Stomach (tissue), 19 donors: ENCODE measurements at places on chromosomes 2 and 18.
A peak's percentile ranks its signal among the peaks of the same experiment; 100 is the strongest.

DNA sequence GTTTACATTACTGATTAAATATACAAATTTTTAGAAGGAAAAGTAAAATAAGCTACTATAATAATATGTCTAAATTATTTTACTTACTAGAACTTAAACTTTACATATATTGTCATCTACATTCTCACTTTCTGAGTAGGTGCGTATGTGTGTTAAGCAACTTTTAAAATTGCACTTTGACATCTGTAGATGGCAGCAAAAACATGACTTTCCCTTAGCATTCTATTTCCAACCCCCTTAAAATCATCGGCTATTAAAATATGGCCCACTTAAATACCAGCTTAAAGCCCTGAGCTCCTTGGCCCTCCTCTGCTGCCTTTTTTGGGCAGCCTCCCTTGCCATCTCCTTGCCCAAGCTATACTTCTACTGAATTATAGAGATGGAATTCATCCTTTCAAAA is 78.0 kb downstream of the UPP2 start:
- no peak overlapping the region for H3K4me3 ChIP-seq
- no peaks in the 10 kb centered on the region for H3K36me3 ChIP-seq
- H3K27ac ChIP-seq: no peak overlapping the region

DNA sequence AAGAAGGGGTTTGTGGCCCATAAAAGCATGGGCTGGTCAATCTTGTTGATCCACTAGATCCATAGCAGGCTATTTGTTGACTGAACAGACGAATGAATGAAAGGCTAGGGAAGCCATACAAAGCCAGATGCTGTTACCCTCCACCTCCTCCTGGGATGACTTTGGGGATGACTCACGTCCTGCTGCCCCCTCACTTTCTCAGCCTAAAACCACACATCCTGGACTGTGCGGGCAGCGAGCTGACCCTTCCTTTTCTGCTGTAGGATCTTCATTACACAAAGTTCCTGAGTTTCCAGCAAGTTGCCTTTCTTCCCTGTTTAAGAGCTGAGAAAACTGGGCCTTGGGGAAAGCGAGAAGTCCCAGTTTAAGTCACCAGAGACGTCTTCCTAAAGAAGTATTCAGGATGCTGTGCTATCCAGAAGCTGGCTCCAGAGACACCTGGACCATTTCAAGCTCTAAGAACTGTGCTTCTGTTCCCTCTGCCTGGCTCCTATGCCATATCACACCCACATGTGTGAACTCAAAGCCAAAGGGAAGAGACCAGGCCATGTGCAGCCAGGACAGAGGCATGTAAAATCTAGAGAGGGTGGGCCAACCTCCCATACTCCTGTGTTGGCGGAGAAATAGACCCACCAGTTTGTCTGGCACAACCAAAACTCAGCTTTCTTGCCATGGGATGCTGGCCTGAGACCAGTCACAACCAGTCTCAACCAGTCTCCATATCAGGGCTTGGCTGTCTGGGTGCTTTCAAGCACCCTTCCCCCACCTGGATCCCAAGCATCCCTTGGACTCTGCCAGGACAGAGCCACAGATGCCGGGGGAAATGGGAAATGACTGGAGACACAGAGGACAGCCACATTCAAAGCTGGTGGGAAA is 4.7 kb upstream of the SLC20A1 start:
- no peaks in the 10 kb centered on the region for H3K27me3 ChIP-seq
- H3K4me1 ChIP-seq: peaks cover 11% of the 10 kb centered on the region
- H3K36me3 ChIP-seq: no peaks in the 10 kb centered on the region
- H3K27ac ChIP-seq: no peak overlapping the region

GRCh38 chr2:44572196-44572900 is 210.6 kb downstream of the CAMKMT start:
- H3K4me1 ChIP-seq: no peaks in the 10 kb centered on the region
- no peak for DNase-seq

DNA sequence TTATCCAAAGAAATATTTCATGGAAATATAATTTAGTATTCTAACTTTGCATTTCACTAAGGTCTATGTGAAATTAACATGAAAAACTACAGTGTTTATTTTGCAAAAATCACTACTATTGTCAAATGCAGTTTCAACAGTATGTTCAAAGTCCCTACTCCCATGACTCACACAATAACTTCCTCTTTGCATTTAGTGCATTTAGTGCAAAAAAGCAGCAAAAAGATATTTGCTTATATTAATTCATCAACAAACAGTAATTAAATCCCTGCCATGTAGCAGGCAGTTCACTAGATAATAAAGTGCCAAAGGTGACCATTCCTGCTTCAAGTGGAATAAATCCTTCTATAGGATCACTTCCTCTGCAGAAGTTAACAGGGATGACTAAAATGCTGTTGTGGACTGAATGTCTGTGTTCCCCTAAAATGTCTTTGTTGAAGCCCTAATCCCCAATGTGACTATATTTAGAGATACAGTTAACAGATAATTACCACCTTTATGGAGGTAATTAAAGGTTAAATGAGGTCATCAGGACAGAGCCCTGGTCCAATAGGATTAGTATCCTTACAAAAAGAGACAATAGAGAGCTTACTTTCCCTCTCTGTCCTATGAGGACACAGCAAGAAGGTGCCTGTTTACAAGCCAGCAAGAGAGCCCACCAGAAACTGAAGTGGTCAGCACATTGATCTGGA is 61.7 kb downstream of the STK39 start:
- no peak overlapping the region for H3K4me3 ChIP-seq
- DNase-seq: no peak
- peaks cover 25% of the 10 kb centered on the region for H3K4me1 ChIP-seq

DNA sequence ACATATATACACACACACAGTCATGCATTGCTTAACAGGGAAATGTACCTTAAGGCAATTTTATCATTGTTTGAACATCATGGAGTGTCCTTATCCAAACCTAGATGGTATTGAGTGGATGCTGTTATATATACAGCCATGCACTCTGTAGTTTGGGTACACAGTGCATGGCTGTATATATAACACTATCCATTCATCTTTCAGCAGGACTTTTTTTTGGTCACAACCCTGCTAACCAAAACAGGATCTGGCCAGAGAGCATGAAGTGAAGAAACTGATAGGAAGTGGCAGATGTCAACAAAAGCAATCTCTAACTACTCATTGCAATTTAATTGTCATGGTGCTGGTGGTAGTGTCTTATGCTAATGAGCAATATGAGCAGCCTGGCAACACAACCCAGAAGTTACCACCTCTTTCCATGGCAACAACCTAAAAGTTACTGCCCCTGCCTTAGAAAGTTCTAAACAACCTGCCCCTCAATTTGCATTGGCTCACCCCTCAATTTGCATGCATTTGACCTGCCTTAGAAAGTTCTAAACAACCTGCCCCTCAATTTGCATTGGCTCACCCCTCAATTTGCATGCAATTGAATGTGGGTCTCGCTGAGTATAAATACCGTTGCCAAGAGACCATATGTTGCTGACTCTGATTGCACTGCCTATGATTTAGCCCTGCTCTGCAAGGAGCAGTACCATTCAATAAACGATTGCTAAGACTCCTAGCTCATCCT is 434.9 kb downstream of the DSEL start:
- no peak overlapping the region for H3K27ac ChIP-seq
- DNase-seq: no peak
- no peak overlapping the region for H3K4me3 ChIP-seq
- H3K36me3 ChIP-seq: no peaks in the 10 kb centered on the region
- no peaks in the 10 kb centered on the region for H3K27me3 ChIP-seq
- no peaks in the 10 kb centered on the region for H3K4me1 ChIP-seq

DNA sequence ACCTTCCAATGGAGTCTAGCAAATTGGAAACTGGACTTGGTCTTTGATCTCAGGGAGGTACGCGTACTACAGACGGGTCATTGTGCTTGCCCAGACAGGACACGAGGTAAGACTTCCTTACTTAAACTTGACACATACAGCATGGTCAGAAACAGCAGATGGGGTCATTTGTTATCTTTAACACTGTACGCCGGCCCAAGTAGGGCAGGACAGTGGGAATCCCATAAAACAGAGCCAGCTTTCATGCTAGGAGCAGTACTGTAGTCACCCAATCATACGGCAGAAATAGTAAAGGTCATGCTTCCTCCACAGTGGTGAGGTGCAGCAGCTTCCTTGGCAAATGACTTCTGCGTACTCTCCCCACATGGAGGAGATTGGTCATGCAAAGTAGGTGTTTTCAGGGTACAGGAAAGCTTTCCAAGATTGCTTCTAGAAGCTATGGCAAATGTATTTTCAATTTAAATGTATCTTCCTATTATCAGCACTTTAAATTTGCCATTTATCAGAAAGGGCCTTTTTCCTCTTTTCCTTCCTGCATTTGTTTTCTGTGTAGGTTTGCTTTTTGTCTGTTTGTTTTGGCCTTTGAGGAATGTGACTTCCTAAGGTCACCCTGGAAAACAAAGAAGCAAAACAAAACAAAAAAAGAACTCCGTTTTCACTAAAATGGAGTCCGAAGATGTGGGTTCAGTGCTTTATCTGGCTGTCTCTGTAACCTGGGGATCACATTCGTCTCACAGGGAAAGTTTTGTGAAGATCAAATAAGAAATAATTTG is 74.0 kb upstream of the DSG1 start:
- H3K4me3 ChIP-seq: no peak overlapping the region
- H3K36me3 ChIP-seq: no peaks in the 10 kb centered on the region
- no peak for DNase-seq
- peak overlapping the region; percentile 7 for H3K27ac ChIP-seq
- H3K27me3 ChIP-seq: no peaks in the 10 kb centered on the region

- peaks cover 6% of the 10 kb centered on the region for H3K4me1 ChIP-seq
- no peak overlapping the region for H3K27ac ChIP-seq
- H3K36me3 ChIP-seq: no peaks in the 10 kb centered on the region
- peak; percentile 83 for DNase-seq
- no peak overlapping the region for H3K4me3 ChIP-seq
- H3K27me3 ChIP-seq: no peaks in the 10 kb centered on the region
These were observed 38.9 kb downstream of the CNGA3 start for GRCh38 chr2:98385050-98385699.

DNA sequence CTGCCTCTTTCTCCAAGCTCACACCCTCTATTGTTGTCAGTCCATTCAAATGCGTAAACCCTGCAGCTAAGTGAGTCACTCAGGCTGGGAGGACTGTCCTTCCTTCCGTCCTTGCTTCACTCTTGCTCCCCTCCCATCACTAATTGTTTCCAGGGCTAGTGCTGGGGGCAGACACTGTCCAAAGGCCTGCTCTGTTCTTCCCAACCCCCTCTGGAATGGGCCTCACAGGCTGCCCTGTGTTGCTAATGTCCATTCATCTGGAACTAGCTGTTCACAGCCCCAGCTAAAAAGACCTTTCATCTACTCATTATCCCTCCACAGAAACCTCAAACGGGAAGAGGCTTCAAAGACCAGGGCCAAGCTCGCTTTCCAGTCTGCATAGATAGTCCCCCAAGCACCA is 31.9 kb upstream of the NRP2 start:
- no peaks in the 10 kb centered on the region for H3K36me3 ChIP-seq
- no peak overlapping the region for H3K4me3 ChIP-seq
- H3K27me3 ChIP-seq: no peaks in the 10 kb centered on the region
- H3K27ac ChIP-seq: no peak overlapping the region
- DNase-seq: no peak

- no peak overlapping the region for H3K4me3 ChIP-seq
- no peak for DNase-seq
- no peaks in the 10 kb centered on the region for H3K36me3 ChIP-seq
- no peaks in the 10 kb centered on the region for H3K27me3 ChIP-seq
- H3K27ac ChIP-seq: no peak overlapping the region
- H3K4me1 ChIP-seq: peaks cover 13% of the 10 kb centered on the region
These were observed 49.9 kb upstream of the HS6ST1 start for GRCh38 chr2:128368437-128369107.

- H3K4me1 ChIP-seq: no peaks in the 10 kb centered on the region
- no peaks in the 10 kb centered on the region for H3K36me3 ChIP-seq
- no peaks in the 10 kb centered on the region for H3K27me3 ChIP-seq
- H3K27ac ChIP-seq: no peak overlapping the region
- peak; percentile 12 for DNase-seq
- H3K4me3 ChIP-seq: no peak overlapping the region
These were observed 697.5 kb downstream of the TMEM182 start for GRCh38 chr2:103459283-103459682.

DNA sequence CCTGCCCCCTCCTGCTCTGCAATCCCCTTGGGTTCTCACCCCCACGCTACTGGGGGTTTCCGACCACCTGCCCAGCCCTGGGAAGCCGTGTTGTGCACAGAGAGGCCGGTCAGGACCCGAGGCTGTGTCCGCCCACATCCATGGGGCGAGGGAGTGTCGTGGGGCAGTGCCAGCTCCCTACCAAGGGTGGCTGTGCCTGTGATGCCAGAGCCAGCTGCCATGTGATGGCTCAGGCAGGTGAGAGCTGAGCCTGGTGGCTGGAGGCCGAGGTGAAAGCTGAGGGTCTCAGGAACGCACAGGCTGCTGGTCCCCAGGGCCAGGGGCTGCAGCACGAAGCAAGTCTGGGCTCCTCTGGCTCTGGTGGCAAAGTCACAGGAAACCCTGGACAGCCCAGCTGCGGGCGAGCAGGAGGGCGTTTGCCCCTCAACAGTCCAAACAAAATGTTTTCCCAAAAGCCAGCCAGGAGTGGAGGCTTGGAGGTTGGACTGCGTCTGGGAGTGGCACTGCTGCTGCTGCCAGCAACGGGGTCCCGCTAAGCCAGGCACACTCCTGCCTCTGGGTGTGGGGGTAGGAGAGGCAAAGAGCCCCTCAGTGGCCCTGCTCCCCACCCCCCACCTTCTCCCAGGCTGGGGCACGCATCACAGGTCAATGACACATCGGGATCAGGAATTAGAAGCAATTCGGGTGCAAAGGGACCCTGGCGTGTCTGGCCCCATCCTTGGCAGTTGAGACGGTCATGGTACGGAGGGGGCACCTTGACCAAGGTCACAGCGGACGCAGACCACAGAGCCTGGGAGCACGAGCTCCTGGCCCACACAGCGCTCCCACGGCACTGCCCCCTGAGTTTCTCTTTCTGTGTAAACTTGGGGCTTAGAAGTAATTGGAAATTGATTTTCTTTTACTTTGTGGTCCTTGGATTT is 72.4 kb upstream of the GPC1 start:
- H3K4me3 ChIP-seq: no peak overlapping the region
- no peaks in the 10 kb centered on the region for H3K27me3 ChIP-seq
- H3K36me3 ChIP-seq: no peaks in the 10 kb centered on the region

DNA sequence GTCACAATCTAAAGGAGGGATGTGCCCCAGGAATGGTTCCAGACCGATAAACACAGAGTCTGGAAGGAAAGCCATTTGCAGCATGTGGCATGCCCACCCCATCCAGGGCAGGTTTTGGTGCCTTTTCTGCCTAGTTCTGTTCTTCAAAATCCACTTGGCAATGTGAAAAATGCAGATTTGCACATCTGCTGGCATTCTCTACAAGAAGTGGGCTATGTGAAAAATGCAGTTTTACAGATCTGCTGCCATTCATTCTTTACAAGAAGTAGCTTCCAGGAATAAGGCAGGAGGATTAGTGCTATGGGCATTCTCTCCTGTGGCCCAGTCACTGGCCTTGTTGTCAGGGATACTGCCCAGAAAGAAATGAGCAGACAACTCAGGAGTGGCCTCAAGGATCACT is 68.1 kb downstream of the C1D start:
- H3K4me1 ChIP-seq: no peaks in the 10 kb centered on the region
- H3K4me3 ChIP-seq: no peak overlapping the region
- no peaks in the 10 kb centered on the region for H3K27me3 ChIP-seq
- no peaks in the 10 kb centered on the region for H3K36me3 ChIP-seq
- no peak overlapping the region for H3K27ac ChIP-seq
